ENCODE measurements at places on chromosomes 2 and 18.

- DNase-seq, result no peak
These were observed 47.5 kb upstream of the LYPD6B start for GRCh38 chr2:148990968-148991367.

- no peak for DNase-seq
These were observed 268.6 kb downstream of the EIPR1 start for GRCh38 chr2:3108710-3109702.

DNA sequence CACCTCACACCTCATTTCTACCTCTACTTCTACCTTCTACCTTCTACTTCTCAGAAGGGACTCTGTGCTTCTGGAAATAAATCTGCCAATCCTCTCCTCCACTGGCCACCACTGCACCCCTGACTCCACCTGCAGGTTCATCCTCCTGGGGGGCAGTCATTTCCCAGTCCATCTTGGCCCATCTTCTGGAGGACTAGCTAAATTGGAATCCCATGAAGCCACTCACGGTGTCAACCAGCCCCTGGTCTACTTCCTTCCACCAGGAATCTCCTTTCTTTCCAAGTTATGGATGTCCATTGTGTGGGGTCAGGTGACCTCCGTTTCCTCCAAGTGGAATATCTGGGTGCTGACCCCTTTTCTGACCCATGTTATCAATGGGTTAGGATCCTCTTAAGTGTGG is 3.9 kb downstream of the WNT10A start:
- no peak for DNase-seq

DNA sequence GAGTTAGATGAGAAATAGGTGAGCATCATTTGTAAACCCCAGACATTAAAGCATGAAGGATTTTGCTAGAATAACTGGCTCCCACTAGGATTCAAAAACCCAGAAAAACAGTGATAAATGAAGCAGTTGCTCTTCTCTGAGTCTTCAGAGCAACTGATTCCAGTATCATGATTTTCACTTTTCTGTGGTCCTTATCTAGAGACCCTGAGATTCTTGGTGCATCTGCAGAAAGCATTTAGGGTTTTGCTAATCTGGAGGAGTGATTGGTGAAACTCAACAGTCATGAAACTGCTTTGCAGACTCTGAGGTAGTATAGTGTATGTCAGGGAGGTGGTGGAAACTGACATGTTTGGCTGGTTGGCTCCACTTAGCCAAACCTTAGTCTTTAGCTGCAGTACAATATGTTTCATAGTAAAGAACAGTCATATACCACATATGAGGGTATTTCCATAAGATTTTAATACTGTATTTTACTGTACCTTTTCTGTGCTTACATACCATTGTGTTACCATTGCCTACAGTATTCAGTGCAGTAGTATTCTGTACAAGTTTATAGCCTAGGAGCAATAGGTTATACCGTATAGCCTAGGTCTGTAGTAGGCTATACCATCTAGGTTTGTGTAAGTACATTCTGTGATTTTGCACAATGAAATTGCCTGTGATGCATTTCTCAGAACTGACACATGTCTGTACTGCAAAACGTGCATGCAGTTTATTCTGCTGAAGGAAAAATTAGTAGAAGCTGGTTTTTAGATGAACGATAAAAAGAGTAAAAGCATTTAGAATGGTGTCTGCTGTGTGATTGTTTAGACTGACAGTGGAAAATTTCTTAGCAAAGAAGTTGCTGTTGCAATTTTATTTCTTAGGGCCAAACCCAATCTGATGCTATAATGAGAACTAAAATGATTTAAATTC is 23.8 kb downstream of the EML4 start:
- no peak for DNase-seq

GRCh38 chr18:31624892-31625640 is 33.4 kb downstream of the TTR start:
- no peak for DNase-seq

GRCh38 chr2:57869758-57870344 is 176.8 kb upstream of the VRK2 start:
- DNase-seq, result no peak

GRCh38 chr2:231041061-231041689 is 3.9 kb downstream of the C2orf72 start:
- DNase-seq, result no peak

All from neuronal stem cell (in vitro differentiated cells).